ENCODE measurements at places on chromosomes 7 and 10.
A peak's percentile ranks its signal among the peaks of the same experiment; 100 is the strongest.

GRCh38 chr7:12244129-12244528, 33.0 kb downstream of the TMEM106B start:
- peak; percentile 9 for DNase-seq

DNA sequence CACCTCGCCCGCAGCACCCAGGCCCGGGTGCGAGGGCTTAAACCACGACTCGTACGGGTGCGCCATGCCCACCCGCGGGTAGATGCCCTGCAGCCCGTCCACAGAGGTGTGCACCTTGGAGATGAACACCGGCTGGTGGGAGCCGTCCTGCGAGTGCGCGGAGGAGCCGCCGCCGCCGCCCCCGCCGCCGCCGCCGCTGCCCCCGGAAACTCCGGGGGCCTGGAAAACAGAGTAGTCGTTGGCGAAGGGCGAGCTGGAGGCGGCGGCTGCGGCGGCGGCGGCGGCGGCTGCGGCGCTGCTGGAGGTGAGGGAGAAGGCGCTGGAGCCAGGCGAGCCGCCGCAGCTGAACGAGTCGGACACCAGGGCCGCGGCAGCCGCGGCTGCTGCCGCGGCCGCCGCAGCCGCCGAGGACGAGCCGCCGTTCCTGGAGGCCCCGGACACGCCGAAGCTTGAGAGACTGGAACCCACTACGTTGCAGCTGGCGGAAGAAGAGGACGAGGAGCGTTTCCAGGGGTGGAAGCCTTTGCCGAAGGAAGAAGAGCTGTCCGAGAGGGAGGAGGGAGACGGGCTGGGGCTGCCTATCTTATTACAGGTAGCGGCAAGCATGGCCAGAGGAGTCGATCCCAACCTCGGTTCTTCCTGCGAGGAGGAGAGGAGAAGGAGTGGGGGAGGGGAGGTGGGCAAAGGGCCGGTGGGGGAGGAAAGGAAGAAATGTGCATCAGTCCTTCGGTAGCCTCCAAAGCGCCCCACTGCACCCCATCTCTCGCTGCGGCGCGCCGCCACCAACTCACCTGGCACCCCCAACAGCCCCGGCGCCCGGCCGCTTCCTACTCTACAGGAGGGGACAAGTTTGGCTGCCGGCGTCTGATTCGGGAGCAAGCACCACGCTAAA, 1.3 kb downstream of the SP8 start:
- DNase-seq, result no peak

- DNase-seq, result no peak
These were observed 128.5 kb upstream of the STEAP1 start for GRCh38 chr7:90025771-90026170.

DNA sequence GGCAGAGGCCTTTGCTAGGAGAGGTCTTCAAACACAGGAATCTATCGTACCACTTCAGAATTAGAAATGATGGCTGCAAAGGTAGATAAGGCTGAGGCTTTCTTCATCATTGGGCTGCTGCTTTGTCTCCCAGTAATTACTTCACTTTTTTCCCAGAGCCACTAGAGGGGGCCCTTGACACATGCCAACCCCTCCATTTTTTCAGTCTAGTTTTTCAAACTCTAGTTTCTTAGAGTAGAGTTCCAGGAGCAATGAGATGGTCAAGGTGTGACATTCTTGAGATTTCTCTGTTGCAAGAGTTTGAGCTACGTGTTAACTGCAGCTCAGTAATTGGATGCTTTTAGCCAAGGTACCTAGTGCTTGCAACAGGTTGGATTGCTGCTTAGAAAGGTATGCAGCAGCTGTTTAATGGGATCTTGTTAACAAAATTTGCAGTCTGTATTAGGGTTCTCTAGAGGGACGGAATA, 33.8 kb upstream of the RBM20 start:
- peak; percentile 21 for DNase-seq

- DNase-seq, result no peak
These were observed 109.3 kb upstream of the INSIG1 start for GRCh38 chr7:155188357-155188756.

DNA sequence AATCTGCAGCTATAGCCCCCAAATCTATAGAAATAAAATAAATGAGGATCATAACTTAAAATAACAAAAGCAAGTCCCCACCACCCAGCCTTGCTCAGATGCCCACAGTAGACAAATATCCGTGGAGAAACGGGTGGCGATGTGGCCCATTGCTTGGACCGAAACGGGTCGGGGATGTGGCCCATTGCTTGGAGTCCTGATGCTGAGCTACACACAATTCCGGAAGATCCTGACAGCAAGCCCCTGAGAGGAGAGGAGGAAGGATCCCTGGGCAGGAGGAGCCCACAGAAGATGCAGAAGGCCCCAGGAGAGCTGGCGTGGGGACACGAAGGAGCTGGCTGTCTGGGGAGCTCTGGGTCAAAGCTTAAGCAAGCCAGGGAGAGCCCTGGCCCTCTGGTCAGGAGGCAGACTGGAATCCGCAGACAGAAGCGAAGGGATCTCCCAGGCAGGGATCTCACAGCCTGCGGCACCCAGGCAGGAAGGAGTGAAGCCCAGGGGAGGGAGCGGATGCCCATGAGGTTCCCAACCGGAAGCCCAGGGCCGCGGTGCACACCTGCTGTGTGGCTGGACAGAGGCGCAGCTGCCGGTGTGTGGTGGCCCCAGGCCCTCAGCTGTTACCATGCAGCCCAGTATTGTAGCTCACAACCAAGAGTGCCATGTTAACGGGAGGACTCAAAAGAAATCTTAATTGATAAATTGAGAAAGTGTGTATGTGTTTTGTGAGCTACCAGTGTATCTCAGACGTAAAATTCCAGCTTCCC, 138.8 kb downstream of the ADARB2 start:
- DNase-seq, result no peak

DNA sequence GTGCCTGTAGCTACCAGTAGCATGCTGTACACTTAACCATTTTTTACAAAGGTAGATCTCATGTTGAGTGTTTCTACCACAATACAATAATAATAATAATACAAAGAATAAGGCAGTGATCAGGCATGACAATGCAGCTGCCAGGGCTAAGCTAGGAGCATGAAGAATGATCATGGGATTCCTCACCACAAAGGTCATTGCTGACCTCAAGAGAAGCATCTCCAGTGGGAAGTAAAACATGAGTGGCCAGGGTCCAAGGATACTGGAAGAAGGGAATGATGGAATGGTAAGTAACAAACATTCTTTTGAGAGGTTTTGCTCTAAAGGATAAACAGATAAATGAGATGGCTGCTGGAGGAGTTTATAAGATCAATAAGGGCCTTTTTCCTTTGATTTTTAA, 591.1 kb downstream of the TNS3 start:
- no peak for DNase-seq

GRCh38 chr7:54788664-54789063, 29.7 kb upstream of the SEC61G start:
- peak; percentile 43 for DNase-seq

- DNase-seq, result no peak
These were observed 2.5 kb downstream of the NUDT1 start for GRCh38 chr7:2244404-2244995.

GRCh38 chr7:29386196-29386765, 177.4 kb upstream of the PRR15 start:
- DNase-seq, result no peak

DNA sequence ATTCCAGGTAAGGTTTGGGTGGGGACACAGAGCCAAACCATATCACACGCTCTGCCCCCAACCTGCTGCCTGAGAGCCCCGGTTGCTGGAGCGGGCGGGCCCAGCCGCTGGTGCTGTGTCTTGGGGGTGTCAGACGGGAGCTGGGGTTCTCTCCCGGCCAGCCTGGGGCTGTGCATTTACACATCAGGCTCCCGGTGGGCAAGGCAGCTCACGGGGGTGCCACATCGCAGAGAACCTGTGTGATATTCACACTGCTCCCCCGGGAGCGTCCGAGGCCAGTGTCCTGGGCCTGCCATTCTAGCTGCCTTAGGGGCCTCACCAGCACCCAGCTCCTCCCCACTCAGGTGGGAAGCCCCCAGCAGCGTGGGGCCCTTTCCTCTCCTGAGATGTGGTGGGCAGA, 35.6 kb upstream of the ADGRA1 start:
- no peak for DNase-seq

DNA sequence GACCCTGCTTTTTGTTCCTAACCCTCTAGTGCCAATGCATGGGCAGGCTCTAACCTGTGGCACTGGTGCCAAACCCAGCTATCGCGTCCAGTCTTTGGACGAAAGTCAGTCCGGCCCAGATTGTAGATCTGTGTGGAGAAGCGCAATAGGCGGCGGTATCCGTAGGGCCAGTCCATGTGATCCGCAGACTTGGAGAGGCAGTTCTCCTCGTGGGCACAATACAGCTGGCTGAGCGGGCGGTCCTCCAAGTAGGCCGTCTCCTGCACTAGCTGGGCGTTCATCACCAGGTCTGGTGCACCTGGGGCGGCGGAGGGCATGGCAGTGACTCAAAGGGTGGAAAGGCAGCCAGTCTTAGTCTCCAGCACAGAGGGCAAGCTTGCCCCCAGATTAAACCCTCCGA, 14.5 kb downstream of the LOXL4 start:
- DNase-seq, result no peak

DNA sequence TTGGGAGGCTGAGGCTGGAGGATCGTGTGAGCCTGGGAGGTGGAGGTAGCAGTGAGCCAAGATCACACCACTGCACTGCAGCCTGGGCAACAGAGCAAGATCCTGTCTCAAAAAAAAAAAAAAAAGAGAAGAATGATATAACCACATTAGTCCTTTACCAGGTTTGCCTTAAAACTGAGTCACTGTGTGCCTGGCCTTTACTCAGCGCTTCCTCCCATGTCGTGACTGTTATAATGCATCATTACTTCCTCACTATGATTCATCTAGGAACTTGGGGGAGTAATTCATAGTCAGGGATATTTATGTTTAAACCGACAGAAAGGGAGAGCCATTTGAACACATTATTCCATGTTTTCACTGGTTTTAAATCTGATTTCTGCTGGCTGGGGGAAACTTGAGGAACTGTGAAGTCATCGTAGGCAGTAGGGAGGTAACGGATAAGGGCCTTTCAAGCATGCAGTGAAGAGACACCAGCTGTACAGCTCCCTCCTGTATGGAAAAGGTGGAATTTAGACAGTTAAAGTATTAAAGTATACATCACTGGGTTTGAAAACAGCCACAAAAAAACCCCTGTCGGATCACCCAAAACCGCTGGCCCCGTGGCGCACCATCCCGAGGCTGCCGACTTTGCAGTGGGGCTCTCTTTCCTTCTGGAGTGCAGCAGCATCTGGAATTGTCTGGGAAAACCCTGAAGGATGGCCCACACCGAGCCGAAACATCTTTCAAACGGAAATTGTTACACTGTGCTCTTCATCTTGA, 119.8 kb downstream of the NKX6-2 start:
- DNase-seq, result peak; percentile 66

- DNase-seq, result no peak
These were observed 67.0 kb downstream of the OSBPL3 start for GRCh38 chr7:24912874-24913514.

DNA sequence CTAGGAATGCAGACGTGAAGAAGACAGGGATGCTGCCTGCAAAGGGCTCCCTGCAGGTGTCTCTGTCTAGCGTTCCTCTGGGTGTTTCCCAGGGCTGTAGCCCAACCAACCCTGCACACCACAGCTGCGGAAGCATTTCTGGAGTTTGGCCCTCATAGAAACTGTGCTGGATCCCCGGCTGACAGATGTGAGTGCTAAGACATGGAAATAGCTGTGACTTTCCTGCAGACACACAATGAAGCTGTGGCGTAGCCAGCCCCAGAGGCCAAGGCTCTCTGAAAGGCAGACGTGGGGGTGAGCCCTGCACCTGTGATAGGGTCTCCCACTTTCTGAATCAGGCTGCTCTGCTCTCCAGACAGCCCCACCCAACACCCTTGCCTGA, 44.8 kb downstream of the ADCYAP1R1 start:
- no peak for DNase-seq

- DNase-seq, result no peak
These were observed 153.0 kb downstream of the DOCK4 start for GRCh38 chr7:112052993-112053736.

- peak; percentile 74 for DNase-seq
These were observed 770 bp downstream of the PLXNA4 start for GRCh38 chr7:132575419-132575981.

- DNase-seq, result no peak
These were observed 93.5 kb downstream of the SND1 start for GRCh38 chr7:127745445-127745844.

All from dermis microvascular lymphatic vessel endothelial cell (primary cell).